ENCODE measurements at places on chromosomes 3 and 15.
A peak's percentile ranks its signal among the peaks of the same experiment; 100 is the strongest.

- no peak for DNase-seq
Observed at GRCh38 chr3:188747489-188747888, 424.3 kb upstream of the TPRG1 start.

GRCh38 chr3:27726240-27726639, 4.1 kb upstream of the EOMES start:
- no peak for DNase-seq

DNA sequence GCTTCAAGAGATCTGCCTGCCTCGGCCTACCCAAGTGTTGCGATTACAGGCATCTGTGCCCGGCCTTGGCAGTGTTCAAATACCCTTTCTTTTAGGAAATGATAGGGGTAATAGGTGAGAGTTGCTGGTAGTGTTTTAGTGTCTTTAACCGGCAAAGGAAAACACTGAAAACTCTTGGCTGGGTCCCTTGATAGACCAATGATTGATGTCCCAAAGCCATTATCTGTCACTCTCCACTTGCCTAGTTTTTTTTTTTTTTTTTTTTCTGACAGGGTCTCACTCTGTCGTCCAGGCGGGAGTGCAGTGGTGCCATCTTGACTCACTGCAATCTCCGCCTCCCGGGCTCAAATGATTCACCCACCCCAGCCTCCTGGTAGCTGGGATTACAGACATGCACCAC, 19.7 kb downstream of the EBLN2 start:
- no peak for DNase-seq

DNA sequence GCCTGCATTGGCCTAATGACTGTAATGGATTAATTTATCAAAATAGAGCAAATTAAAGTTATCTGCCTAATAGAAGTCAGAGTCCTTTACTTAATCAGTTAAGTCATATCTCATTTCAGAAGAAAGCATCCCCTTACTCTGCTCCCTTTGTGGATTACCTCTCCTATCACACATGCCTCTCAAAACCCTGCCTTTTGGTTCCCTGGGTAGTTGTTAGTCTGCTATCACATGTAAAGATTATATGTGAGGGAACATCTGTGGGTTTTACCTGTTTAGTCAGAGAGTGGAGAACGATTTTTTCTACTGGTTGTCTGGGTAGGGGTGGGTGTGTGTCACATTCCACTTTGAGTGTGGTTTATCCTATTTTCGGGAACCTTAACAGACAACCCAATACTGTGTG, 16.4 kb downstream of the UBE2E2 start:
- DNase-seq: no peak

DNA sequence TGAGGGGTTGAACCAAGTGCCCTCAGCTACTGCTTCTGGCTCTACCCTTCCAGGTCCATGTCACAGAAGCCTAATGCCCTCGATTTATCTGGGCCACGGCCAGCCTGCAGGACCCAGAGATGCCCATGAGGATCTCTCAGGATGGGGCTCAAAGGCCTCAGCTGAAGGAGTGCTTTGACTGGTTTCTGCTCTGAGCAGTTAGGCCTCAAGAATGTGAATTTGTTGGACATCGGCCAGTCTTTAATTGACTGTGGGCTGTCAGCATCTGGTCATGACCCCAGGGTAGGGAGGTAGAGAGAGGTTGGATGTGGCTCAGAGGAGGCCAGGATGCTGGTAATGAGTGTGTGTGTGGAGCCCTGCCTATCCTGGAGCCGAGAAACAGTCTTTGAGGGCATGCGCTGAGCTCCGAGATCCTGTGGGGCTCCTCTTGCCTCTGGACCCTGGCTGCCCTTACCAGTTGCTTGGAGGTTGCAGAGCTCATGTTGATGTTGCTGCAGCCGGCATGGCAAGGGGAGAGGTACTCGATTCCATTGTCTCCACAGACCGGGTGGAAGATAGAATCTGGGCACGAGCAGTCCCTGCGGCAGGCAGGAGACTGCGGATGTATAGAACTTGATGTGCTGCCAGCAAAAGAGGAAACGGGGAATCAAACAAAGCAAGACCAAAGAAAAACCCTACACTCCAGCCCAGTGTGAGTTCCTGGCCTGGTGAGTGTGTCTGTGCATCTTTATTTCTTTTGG, 49.1 kb upstream of the RAB6B start:
- no peak for DNase-seq

DNA sequence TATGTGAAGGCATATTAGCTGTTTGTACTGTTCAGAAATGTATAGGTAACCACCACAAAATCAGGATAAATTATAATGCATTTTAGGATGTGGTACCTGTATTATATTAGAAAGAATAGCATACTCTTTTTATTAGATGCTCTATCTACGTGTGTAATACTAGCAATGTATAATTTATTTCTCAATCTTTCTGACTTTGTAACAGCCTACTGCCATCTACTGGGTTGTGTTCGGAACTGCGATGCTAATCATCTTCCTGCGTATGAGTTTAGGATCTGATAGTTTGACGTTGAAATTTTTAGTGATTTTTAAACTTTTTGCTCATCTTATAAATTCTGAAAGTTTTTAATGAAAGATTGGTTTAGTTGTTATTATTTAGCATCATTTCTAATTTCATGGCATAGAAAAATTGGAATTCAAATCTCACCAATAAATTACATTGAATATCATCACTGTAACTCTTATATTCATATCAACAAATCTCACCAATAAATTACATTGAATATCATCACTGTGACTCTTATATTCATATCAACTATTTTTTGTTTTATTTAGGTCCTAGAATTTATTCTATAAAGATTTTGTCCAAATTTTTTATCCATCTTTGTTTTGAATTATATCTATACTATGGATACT, 322.7 kb upstream of the ZNF717 start:
- DNase-seq: no peak

DNA sequence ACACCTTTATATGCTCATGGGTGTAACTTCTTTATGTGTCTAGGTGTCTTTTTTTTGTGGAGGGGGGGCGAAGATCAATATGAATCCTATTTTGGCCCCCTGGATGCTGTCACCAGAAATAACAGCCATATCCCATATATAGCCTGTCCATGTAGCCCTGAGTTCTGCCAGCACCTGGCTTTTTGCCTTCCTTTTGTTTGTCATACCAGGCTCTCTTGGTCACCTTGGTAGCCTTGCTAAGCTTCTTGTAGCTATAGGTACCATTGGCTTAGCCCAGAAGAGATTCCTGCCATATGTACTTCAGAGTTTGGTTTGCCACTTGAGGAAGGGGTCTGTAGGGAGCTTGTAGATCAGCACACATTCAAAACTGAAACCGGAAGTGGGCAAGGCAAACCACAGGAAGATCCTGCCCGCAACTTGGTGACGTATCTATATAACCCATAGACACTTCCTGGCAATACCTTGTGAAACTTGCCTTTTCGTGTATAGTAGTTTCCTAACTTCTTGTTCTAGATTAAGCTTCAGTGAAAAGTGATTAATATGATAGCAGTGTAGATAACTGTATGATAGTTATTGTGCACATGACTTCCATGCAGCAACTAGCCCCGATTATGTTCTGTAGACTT, 11.9 kb downstream of the RASA2 start:
- DNase-seq: peak; percentile 95

DNA sequence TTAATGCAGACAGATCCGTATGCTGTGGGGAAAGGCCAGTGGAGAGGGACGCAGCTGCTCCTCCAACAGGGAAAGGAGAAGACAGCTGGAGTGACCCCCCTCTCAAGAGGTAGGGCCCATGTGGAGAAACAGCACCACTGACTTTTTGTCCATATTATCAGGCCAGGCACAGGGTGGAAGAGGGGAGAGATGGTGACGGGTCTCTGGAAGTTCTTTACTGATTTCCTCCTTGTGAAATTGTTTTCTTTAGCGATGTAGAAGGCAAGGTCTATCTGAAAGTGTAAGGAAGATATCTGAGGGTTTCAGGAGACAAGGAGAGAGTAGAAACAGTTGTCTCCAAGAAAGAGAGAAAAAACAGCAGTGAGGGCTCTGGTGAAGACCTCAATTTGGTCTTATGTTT, 338.8 kb downstream of the VPS13C start:
- no peak for DNase-seq

DNA sequence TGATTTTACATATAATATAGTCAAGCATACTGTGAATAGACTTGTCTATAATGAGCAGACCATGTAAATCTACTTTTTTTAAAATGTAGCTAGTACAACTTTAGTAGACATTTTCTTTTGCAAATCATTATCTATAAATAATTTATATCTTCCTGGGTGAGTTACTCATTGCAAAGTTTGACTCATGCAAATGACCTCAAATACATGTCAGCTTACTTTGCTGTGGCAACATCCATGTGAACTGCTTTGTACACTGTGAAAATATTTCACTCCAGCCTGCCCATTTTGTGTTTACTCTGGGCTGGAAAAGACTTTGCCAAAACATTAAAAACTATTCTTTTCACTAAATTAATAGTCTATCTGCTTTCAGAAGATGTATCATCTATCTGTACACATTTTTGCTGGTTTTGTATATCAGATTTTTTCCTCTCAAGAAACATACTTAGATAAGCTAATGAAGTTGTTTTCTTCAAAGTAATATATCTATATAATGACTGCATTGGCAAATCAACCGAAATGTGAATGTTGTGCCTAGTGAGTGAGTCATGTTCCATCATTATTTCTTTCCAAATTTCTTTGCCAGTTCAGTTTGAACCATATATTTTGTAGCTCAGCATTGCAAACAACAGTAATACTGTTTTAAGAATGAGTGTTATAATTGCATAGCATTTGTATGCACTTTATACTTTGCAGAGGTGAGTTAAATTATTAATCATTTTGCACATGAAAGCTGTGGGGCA, 26.5 kb downstream of the IGSF10 start:
- no peak for DNase-seq

GRCh38 chr15:54226455-54226854, 248.2 kb downstream of the UNC13C start:
- DNase-seq: no peak

DNA sequence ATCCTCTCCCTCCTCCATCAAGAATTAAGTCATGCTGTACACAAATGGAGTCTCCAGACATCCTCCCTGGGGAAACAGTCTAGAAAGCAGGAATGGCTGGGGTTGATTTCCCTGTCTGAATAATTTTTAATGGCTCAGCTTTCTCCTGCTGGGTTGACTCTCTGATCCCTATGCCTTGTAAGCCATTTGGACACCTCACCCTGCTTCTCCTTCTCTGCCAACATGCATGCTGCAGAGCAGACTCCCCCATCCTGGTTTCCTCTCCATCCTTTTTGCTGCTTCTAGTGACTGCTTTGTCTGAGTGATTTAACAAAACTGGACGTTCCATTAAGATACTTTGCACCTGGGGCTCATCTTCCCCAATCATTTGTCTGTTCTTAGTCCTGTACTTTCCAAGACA, 22.2 kb downstream of the SV2B start:
- DNase-seq: no peak

- DNase-seq: no peak
Observed at GRCh38 chr3:24683090-24683489, 188.4 kb upstream of the THRB start.

GRCh38 chr3:112640930-112641801, at the start of gene CCDC80:
CCDC80 (minus strand) TSS chr3:112641143; CDS start chr3:112639905, 1,238 bp downstream.
- DNase-seq: no peak

DNA sequence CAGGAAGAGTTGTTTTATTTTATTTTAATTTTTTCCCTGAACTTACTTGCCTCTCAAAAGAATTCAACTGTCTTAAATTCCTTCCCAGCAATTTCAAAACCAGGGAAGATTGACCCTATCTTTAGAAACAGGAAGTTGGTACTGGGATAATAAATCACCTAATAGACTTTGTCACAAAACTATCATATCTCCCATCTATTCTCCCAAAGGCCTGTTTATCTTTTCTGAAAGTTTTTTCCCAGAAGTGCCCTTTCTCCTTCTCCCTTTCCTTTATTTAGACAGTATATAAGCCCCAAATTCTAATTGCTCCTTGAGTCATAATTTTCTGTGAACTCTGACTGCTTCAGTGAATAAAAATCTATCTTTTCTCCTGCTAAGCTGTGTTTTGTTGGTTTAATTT, 2.9 kb upstream of the RNF7 start:
- DNase-seq: no peak

DNA sequence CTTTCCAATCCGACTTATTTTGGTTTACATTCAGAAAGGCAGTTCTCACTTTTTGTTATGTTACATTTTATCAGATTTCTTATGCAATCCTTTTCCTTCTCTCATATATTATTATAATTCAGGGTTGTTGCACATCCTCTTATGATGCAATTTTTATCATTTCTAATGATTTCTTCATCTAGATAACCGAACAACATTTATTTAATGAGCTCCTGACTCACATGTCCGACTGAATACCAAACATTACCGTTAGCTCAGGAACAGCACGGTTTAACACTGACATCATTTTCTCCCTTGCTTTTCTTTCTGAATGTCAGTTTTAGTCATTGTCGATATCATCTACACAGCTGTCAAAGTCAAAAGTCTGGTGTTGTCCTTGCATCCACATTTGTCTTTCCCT, 199.2 kb downstream of the BCHE start:
- DNase-seq: no peak

DNA sequence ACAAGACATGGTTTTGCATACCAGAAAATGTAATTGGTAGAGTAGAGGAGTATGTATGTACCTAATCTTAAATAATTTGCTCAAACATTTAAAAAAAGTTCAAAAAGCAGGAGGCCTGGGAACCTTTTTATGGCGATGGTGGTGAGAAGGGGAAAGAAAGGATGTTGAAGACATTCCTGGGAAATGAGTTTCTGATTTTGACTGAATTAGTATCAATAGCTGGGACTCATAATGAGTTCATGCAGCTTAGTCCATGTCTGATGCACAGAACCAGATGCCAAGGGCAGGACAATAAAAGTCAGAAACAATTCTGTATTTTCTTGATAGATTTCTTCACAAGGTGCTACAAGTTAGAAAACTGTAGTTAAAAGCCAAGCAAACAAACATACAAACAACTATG, 395.3 kb downstream of the GAP43 start:
- DNase-seq: no peak

DNA sequence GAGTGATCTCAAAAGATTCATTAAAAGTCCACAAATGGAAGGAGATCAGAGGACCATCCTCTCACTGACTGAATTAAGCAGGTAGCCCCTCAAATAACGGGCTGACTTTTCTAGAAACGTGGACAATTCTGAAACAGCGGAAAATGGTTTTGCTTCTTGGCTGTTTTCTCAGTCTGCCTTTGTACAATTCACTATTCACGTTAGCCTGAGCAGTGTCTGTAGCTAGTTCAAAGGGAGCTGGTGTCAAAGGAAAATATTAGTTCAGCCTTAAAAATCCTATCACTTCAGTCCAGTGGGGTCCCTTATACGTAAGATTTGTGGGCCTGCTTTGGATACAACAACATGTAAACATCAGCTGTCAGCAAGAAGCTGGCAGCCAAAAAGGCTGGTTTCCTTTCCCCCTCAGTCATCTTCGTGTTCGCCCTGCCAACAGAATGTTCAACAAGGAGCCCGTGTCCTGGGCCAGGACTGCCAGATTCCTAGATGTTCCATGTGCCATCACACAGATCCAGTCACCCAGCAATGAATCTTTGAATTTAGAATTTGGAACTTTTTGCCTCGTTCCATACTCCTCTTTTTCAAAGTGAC, 19.3 kb downstream of the LMCD1 start:
- DNase-seq: no peak

DNA sequence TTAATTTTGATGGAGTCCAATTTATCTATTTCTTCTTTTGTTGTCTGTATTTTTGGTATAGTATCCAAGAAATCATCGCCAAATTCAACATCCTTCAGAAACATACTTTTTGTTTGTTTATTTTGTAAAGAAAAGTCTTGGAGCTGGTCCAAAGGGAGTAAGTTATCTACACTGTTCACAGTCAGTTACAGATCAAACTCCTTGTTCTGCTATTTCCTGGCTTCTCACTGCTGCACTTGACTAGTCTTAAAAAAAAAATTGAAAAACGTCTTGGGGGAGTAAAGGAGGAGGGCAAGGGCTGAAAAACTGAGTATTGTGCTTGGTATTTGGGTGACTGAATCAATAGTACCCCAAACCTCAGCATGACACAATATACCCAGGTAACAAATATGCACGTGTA, 105.6 kb downstream of the NFKBIZ start:
- no peak for DNase-seq

Measured in CD4-positive, alpha-beta T cell treated with Interferon alpha-2 for 1 hour (primary cell).